ENCODE measurements at places on chromosomes 2 and 18. TPM values are rescaled to one million over a fixed set of nuclear protein-coding genes. Genes with fewer than 3 reads are reported as not detected.

DNA sequence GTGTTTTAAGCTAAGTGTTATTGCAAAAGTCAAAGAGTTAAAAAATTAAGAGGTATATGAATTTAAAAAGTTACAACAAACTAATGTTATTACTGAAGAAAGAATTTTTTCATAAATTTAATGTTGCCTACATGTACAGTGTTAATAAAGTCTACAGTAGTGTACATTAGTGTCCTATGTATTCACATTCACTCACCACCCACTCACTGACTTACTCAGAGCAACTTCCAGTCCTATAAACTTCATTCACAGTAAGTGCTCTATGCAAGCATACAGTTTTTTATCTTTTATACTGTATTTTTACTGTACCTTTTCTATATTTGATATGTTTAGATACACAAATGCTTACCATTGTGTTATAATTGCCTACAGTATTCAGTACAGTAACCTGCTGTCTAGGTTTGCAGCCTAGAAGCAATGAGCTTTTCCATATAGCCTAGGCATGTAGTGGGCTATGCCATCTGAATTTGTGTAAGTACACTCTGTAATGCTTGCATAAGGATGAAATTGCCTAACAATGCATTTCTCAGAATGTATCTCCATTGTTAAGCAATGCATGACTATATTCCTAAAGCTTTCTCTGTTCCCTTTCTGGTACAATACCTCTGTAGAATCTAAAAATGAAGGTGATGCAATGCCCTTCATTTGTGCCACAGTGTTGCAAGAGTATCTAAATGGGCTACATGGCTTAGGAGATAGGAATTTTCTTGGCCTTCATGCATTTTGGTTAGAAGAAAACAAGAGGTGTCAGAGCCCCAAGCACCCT is 370.8 kb upstream of the NT5C1B start:
- no peak overlapping the region for H3K4me3 ChIP-seq
- no peak overlapping the region for H3K27ac ChIP-seq
- H3K27me3 ChIP-seq = no peaks in the 10 kb centered on the region
- no peak for DNase-seq

The PGAP1 gene
- 175 TPM for total RNA-seq

DNA sequence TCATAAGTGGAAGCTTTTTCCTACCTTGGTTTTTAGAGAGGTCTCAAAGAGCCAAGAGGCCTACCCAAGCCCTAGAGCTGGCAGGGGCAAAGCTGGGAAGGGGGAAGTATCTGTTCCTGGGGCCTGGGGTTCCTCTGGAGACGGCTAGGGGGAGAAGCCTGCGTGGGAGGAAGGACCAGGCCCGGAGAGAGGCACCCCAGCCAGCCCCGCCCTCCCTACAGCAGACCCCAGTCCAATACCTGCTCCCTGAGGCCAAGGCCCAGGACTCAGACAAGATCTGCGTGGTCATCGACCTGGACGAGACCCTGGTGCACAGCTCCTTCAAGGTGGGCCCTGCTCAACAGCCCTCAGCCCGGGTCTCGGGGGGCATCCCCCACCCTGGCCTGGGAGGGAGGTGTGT is 2.2 kb downstream of the CTDSP1 start:
- H3K4me3 ChIP-seq = no peak overlapping the region
- H3K36me3 ChIP-seq = no peaks in the 10 kb centered on the region
- peaks cover 17% of the 10 kb centered on the region for H3K4me1 ChIP-seq
- H3K27ac ChIP-seq = no peak overlapping the region

DNA sequence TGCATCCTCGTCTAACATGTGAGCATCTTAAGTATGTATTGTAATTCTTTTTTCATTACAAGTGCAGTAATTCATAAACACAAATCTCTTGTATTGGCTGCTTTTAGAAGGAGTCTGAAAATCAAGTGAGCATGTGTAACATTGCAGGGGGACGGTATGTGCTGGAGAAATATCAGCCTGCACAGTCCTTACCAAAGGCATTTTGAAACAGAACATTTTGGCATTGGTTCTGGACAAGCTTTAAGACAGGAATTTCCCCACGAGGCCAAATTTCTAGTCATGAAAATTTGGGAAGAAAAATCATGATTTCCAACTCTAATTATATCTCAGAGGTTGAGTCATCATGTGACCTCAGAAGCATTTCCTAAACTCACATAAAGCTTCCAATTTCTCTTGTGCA is 24.7 kb upstream of the NRP2 start:
- no peak for DNase-seq
- no peak overlapping the region for H3K4me3 ChIP-seq
- no peak overlapping the region for H3K27ac ChIP-seq
- H3K27me3 ChIP-seq = peaks cover 1% of the 10 kb centered on the region
- H3K36me3 ChIP-seq = no peaks in the 10 kb centered on the region

DNA sequence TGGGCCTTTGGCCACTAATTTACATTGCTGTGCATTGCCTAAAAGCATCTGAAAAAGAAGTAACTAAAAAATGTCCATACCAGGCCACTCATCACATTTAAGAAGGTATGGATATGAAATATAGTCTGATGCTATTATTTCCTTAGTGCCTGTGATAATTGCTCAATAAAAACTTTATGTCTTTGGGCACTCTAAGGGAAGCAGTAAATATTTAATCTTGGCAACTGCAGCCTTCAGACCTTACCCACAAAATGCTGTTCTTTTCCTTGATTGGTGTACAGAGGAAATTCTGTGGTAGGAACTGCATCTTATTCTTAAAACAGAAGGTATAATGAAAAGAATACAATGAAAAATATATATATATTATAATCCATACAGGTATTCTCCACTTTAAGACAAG is 125.8 kb upstream of the RASGRP3 start:
- H3K27ac ChIP-seq = no peak overlapping the region
- no peaks in the 10 kb centered on the region for H3K4me1 ChIP-seq
- H3K27me3 ChIP-seq = no peaks in the 10 kb centered on the region
- no peak overlapping the region for H3K4me3 ChIP-seq

- no peak for DNase-seq
- no peak overlapping the region for H3K4me3 ChIP-seq
- peaks cover 2% of the 10 kb centered on the region for H3K27me3 ChIP-seq
- H3K4me1 ChIP-seq = peaks cover 9% of the 10 kb centered on the region
- H3K36me3 ChIP-seq = no peaks in the 10 kb centered on the region
These were observed 37.4 kb downstream of the KLHL29 start for GRCh38 chr2:23422089-23423061.

DNA sequence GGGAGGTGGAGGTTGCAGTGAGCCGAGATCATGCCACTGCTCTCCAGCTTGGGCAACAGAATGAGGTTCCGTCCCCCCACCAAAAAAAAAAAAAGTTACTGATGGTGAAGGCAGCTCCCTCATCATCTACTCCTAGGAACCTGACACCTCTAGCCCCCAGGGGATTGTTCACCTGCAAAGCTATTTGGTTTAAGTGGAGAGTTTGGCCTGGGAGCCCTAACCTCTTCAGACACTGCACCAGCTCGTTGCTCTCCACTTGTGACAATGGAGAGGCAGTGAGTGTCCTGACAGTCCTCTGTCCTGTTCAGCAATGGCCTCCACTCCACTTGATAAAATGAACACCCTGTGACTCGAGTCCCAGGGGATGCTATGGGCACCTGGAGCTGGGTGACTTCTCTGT is 43.5 kb downstream of the ATP6V1C2 start:
- no peak overlapping the region for H3K4me3 ChIP-seq
- no peaks in the 10 kb centered on the region for H3K4me1 ChIP-seq
- peaks cover 3% of the 10 kb centered on the region for H3K27me3 ChIP-seq
- no peak for DNase-seq
- no peak overlapping the region for H3K27ac ChIP-seq

- H3K36me3 ChIP-seq = no peaks in the 10 kb centered on the region
- no peak overlapping the region for H3K27ac ChIP-seq
- H3K4me3 ChIP-seq = no peak overlapping the region
- no peaks in the 10 kb centered on the region for H3K4me1 ChIP-seq
- peaks cover 5% of the 10 kb centered on the region for H3K27me3 ChIP-seq
- DNase-seq = peak; percentile 88
These were observed 43.3 kb upstream of the PLB1 start for GRCh38 chr2:28452534-28453081.

GRCh38 chr2:34388446-34388845 is 789.3 kb upstream of the FAM98A start:
- no peak overlapping the region for H3K27ac ChIP-seq
- H3K4me1 ChIP-seq = no peaks in the 10 kb centered on the region
- no peaks in the 10 kb centered on the region for H3K27me3 ChIP-seq
- DNase-seq = no peak
- H3K36me3 ChIP-seq = no peaks in the 10 kb centered on the region

- peaks cover 7% of the 10 kb centered on the region for H3K36me3 ChIP-seq
- H3K27me3 ChIP-seq = no peaks in the 10 kb centered on the region
- H3K4me3 ChIP-seq = no peak overlapping the region
- H3K4me1 ChIP-seq = peaks cover 14% of the 10 kb centered on the region
These were observed 62.5 kb downstream of the STK39 start for GRCh38 chr2:168184681-168185513.

- no peak for DNase-seq
- H3K36me3 ChIP-seq = no peaks in the 10 kb centered on the region
- H3K4me3 ChIP-seq = no peak overlapping the region
These were observed 25.8 kb upstream of the SLC14A2 start for GRCh38 chr18:45589356-45590035.

- no peaks in the 10 kb centered on the region for H3K4me1 ChIP-seq
- DNase-seq = no peak
- peaks cover 2% of the 10 kb centered on the region for H3K27me3 ChIP-seq
- peaks cover 5% of the 10 kb centered on the region for H3K36me3 ChIP-seq
These were observed 56.2 kb upstream of the AMMECR1L start for GRCh38 chr2:127942002-127942401.

- no peaks in the 10 kb centered on the region for H3K36me3 ChIP-seq
- no peak overlapping the region for H3K4me3 ChIP-seq
- no peaks in the 10 kb centered on the region for H3K27me3 ChIP-seq
- H3K27ac ChIP-seq = no peak overlapping the region
- H3K4me1 ChIP-seq = no peaks in the 10 kb centered on the region
These were observed 27.1 kb upstream of the DSC1 start for GRCh38 chr18:31189757-31190156.

DNA sequence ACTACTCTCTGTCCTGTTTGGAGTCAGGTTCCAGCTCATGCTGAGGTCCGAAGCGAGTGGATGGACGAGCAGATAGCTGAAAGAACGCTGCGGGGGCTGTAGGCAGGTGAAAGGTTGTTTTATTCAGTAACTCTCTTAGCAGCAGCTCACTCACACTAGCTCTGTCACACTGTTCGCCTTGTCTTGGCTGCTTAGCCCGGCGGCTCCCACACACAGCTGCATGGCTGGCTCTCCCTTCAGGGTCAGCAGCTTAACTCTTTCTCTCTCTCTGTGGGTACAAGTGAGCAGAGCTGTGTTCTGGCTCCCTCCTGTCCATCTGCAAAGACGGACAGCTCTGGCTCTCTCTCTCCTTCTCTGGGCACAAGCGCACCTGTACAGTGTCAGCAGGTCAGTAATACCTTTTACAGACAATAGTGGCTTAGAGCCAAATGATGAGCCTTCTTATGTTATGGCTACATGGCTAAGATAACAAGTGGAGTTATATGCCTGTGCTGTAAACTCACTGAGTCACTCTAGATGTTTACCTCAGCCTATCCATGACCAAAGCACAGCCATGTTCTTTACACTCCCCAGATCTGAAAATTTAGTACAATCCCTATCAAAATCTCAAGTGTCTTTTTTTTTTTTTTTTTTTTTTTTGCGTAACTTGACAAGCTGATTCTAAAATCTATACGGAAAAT is 149.3 kb downstream of the GALNT1 start:
- no peaks in the 10 kb centered on the region for H3K27me3 ChIP-seq
- H3K27ac ChIP-seq = no peak overlapping the region
- H3K36me3 ChIP-seq = no peaks in the 10 kb centered on the region

GRCh38 chr2:46818141-46818621 is 97.4 kb downstream of the MCFD2 start:
- no peak overlapping the region for H3K4me3 ChIP-seq
- H3K27me3 ChIP-seq = peaks cover 7% of the 10 kb centered on the region
- H3K27ac ChIP-seq = no peak overlapping the region
- H3K4me1 ChIP-seq = peaks cover 6% of the 10 kb centered on the region
- DNase-seq = no peak

- no peak for DNase-seq
- H3K36me3 ChIP-seq = no peaks in the 10 kb centered on the region
- no peaks in the 10 kb centered on the region for H3K4me1 ChIP-seq
- no peak overlapping the region for H3K27ac ChIP-seq
- peaks cover 3% of the 10 kb centered on the region for H3K27me3 ChIP-seq
- H3K4me3 ChIP-seq = no peak overlapping the region
These were observed 7.6 kb downstream of the NEU4 start for GRCh38 chr2:241816431-241817121.

- H3K4me1 ChIP-seq = no peaks in the 10 kb centered on the region
- H3K27ac ChIP-seq = no peak overlapping the region
- H3K4me3 ChIP-seq = no peak overlapping the region
- H3K27me3 ChIP-seq = no peaks in the 10 kb centered on the region
- no peaks in the 10 kb centered on the region for H3K36me3 ChIP-seq
These were observed 116.4 kb downstream of the MAP3K20 start for GRCh38 chr2:173192071-173192470.

DNA sequence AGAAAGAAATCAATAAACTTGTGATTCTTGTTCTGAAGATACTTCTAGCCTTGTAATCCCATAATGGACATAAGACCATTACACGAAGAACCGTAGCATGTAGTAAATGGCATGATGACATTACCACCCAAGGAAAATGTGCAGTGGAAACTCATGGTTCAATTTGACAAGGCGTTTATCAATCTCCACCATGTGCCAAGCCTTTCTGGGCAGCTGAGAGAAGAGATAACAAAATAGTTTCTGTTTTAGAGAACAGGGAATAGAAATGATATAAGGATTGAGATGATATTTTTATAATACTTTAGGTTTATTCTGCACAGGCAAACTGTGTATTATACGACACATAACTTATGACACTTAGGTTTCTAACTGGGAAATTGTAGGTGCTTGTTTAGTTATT is 19.2 kb downstream of the ABI2 start:
- no peak overlapping the region for H3K27ac ChIP-seq
- no peaks in the 10 kb centered on the region for H3K27me3 ChIP-seq
- DNase-seq = no peak
- no peak overlapping the region for H3K4me3 ChIP-seq
- H3K36me3 ChIP-seq = no peaks in the 10 kb centered on the region

DNA sequence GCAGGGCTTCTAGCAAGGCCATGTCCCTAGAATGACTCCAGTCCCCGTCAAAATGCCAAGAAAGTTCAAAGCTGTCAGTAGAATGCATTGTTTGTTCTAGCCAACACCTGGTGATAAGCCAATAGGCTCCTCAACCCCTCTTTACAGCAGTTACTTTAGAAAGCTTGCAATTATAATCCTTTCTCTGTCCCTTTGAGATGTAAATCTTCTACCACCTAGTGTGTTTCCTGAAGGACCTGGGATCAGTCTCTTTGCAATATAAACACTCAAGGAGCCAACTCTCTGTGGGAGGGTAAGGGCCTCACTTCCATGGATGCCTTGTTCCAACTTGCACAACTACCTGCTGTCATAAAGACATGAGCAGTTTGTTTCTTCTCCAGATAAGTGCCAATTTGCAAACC is 301.8 kb downstream of the NBAS start:
- no peaks in the 10 kb centered on the region for H3K4me1 ChIP-seq
- H3K4me3 ChIP-seq = no peak overlapping the region
- DNase-seq = no peak
- no peak overlapping the region for H3K27ac ChIP-seq

The MYCN gene
- total RNA-seq = 43.8 TPM

- no peaks in the 10 kb centered on the region for H3K36me3 ChIP-seq
- H3K27ac ChIP-seq = no peak overlapping the region
- H3K4me3 ChIP-seq = no peak overlapping the region
- H3K27me3 ChIP-seq = no peaks in the 10 kb centered on the region
- no peaks in the 10 kb centered on the region for H3K4me1 ChIP-seq
These were observed 54.4 kb downstream of the HEATR5B start for GRCh38 chr2:37029758-37030157.

- no peak overlapping the region for H3K4me3 ChIP-seq
- H3K27me3 ChIP-seq = no peaks in the 10 kb centered on the region
- peaks cover 8% of the 10 kb centered on the region for H3K36me3 ChIP-seq
- no peaks in the 10 kb centered on the region for H3K4me1 ChIP-seq
These were observed 57.0 kb upstream of the CD226 start for GRCh38 chr18:70004696-70005095.

Data from glutamatergic neuron (in vitro differentiated cells).